ENCODE measurements at places on chromosomes 3 and 15. TPM values are rescaled to one million over a fixed set of nuclear protein-coding genes. Genes with fewer than 3 reads are reported as not detected.
A peak's percentile ranks its signal among the peaks of the same experiment; 100 is the strongest.

- H3K27ac ChIP-seq = no peak overlapping the region
- no peaks in the 10 kb centered on the region for H3K27me3 ChIP-seq
- no peak overlapping the region for H3K4me3 ChIP-seq
- DNase-seq = no peak
- no peaks in the 10 kb centered on the region for H3K36me3 ChIP-seq
- H3K4me1 ChIP-seq = no peaks in the 10 kb centered on the region
Observed at GRCh38 chr3:98655666-98656065, 62.3 kb upstream of the CPOX start.

GRCh38 chr3:100402891-100403290, 1.6 kb downstream of the LNP1 start:
- no peak overlapping the region for H3K4me3 ChIP-seq
- peak overlapping the region; percentile 87 for H3K27ac ChIP-seq
- peaks cover 41% of the 10 kb centered on the region for H3K4me1 ChIP-seq
- no peak for DNase-seq

- no peak overlapping the region for H3K4me3 ChIP-seq
- no peaks in the 10 kb centered on the region for H3K4me1 ChIP-seq
- no peak for DNase-seq
Observed at GRCh38 chr3:131619821-131620220, 117.0 kb upstream of the MRPL3 start.

- H3K4me1 ChIP-seq = no peaks in the 10 kb centered on the region
- H3K36me3 ChIP-seq = no peaks in the 10 kb centered on the region
- H3K27ac ChIP-seq = no peak overlapping the region
Observed at GRCh38 chr3:69998759-69999139, 784 bp upstream of the SAMMSON start.

DNA sequence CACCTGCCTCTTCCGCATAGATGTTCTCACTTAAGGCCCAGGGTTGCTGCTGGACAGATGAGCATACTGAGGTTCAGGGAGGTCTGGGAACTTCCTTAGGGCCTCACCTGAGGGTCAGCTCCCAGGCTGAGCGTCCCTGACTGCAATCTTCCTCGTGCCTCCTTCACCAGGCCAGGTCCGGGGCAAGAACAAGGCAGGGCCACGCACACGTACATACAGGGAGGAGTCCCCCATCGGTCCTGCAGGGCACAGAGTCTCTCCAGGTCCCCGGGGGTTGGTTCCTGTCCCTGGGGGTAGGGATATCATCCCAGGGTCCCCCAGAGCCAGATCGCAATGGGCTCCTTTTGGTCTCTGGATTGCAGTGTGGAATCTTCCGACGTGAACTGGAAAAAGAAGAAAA, 130.1 kb downstream of the LRRK1 start:
- H3K4me3 ChIP-seq = no peak overlapping the region
- no peaks in the 10 kb centered on the region for H3K27me3 ChIP-seq
- no peaks in the 10 kb centered on the region for H3K36me3 ChIP-seq
- H3K27ac ChIP-seq = no peak overlapping the region
- H3K4me1 ChIP-seq = no peaks in the 10 kb centered on the region

GRCh38 chr3:155995525-155996370, 124.6 kb upstream of the KCNAB1 start:
- DNase-seq = no peak
- no peaks in the 10 kb centered on the region for H3K36me3 ChIP-seq
- H3K4me3 ChIP-seq = no peak overlapping the region
- H3K27ac ChIP-seq = no peak overlapping the region
- no peaks in the 10 kb centered on the region for H3K4me1 ChIP-seq

Gene IDH2
- total RNA-seq = 73.8 TPM

Gene PPARG
- total RNA-seq = 0.66 TPM

Gene SENP8
- 3.0 TPM for total RNA-seq
